ENCODE measurements at places on chromosomes 7 and 10.
A peak's percentile ranks its signal among the peaks of the same experiment; 100 is the strongest.

DNA sequence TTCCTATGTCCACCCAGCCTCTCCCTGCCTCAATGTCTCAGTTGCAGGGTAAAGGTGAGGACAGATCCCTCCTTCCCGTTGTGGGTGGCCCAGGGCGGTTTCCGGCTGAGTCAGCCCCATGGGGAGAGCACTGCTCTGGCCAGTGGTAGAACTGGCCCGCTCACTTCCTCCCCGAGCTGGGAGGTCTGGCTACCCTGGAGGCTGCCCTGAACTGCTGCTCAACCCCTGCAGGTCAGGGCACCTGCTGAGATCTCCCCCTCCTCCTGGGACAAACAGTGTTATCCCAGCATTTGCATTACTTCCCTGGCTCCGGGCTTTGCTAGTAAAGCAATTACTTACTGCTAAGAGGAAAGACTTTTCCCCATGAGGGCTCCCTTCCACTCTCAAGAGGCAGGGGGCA, 21.4 kb upstream of the IMPDH1 start:
- no peak for DNase-seq

- DNase-seq = no peak
Measured at GRCh38 chr10:77455561-77455960, 182.0 kb downstream of the KCNMA1 start.

- DNase-seq = no peak
Measured at GRCh38 chr10:43219848-43220247, 47.0 kb downstream of the RASGEF1A start.

- no peak for DNase-seq
Measured at GRCh38 chr10:9311702-9312499, 1257.4 kb downstream of the GATA3 start.

GRCh38 chr7:74453322-74454011, at the start of gene GTF2IRD1:
TSS of gene GTF2IRD1 (plus strand) at chr7:74453906. CDS start at chr7:74508081, 54,175 bp downstream.
- DNase-seq = peak; percentile 74

GRCh38 chr7:90999989-91000979, 263.9 kb upstream of the FZD1 start:
- peak; percentile 2 for DNase-seq

DNA sequence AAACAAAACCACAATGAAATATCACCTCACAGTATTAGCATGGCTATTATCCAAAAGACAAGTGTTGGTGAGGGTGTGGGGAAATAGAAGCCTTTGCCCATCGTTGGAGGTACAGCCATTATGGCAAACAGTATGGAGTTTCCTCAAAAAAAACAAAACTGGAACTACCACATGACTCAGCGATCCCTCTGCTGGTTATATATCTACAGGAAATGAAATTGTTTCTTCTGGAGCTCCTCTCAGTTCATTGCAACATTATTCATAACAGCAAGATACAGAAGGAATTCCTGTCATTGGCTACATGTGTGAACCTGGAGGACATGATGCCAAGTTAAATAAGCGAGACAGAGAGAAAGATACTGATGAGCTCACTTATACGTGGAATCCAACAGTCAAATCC, 2.4 kb upstream of the UBE3C start:
- peak; percentile 83 for DNase-seq

GRCh38 chr7:105079348-105079747, 65.3 kb downstream of the KMT2E start:
- DNase-seq = no peak

GRCh38 chr7:43906331-43907010, at the start of gene URGCP:
TSS of gene URGCP (minus strand) at chr7:43906596. CDS start at chr7:43906575, 21 bp downstream.
- peak; percentile 21 for DNase-seq

- DNase-seq = no peak
Measured at GRCh38 chr10:22588462-22588861, 125.9 kb downstream of the PIP4K2A start.

DNA sequence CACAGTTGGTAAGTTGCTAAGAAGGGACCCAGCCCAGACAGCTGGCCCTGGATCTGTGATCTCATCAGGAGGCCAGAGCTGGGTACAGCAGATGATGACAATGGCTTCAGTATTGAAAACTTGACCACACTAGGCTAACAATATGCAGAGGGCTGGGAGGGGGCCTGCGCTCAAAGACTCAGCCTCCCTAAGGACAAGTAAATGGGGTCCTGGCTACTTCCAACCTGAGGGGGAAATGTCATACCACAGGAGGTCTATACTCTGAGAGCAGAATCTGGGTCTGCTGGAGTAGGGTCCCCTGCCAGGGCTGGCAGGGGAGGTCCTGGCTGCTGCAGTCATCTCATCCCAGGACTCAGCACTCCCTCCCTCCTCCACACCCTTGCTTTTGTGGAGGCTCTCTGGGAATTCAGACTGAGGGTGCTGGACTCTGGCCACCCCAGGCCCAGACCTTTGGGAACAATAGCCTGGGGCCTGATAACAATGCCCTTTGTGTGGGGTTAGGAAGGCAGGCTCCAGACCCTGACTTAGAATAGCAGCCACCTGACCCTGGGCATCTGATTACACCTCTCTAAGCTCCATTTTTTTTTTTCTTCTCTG, 1.4 kb downstream of the FXYD4 start:
- DNase-seq = no peak

DNA sequence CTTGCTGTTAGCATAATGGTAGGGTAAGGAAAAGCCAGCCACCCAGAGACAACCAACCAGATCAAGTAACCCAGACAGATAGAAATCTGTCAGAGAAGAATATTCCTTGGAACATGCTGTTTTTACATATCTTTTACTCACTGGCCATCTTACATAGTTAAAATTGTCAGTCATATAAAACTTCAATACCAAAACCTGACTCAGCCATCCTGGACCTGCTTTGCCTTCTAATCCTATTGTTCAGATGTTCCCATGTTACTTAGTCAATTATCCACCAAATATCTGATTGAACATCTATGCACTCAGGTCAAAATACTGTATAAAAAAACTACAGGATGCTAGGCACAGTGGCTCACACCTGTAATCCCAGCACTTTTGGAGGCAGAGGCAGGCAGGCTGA, 466.5 kb upstream of the NRP1 start:
- no peak for DNase-seq

DNA sequence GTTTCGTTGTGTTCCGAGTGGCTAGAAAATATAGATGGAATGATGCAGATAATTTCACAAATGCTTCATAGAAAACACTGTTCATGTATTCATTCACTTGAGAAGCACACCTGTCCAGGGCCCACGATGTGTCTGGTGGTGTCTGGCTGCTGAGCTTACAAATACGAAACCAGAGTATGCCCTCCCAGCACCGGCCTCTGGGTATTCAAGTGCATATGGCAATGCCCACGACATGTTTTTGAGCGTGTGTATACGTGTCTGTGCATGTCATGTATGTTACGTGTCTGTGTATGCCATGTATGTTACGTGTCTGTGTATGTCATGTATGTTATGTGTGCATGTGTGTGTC, 37.9 kb downstream of the IL2RA start:
- DNase-seq = no peak

GRCh38 chr10:93542358-93542791, 24.1 kb upstream of the FFAR4 start:
- peak; percentile 9 for DNase-seq

GRCh38 chr10:89162596-89162995, 44.5 kb downstream of the CH25H start:
- no peak for DNase-seq

DNA sequence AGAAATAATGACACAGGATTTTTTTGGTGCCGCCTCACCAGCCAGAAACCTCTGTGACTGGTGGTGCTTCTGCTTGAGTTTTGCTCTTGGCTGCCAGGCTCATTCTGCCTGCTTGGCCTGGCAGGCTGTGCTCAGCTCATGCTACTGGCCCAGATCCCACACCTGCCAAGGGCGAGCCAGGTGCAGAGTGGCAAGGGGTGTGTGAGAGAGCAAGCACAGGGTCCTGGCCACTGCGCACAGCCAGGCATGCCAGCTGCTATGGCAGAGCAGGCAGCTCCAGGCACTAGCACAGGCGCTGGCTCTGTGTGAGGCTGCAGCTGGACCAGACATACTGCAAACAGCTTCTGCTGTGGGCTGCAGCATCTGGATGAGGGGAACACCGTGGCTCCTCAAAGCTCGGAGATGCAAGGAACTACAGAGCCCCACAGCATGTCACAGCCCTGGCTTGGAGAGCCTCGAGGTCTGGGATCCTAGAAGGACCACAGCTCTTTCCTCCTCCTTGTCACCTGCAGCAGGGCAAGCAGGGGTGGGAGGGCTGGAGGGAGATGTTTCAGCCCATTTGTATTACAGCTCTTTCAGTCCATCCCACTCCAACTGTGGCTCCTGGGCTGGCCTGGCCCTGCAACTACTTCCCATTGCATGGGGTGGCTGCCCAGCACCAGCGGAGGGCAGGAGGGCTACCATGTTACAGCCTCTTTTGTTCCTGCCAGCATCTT, 313.4 kb upstream of the SEMA3C start:
- no peak for DNase-seq

GRCh38 chr10:92757711-92758104, 68.0 kb downstream of the HHEX start:
- DNase-seq = no peak

- no peak for DNase-seq
Measured at GRCh38 chr7:142485617-142486226, 227.9 kb upstream of the PRSS58 start.

- no peak for DNase-seq
Measured at GRCh38 chr7:89837515-89837914, 316.8 kb upstream of the STEAP1 start.

DNA sequence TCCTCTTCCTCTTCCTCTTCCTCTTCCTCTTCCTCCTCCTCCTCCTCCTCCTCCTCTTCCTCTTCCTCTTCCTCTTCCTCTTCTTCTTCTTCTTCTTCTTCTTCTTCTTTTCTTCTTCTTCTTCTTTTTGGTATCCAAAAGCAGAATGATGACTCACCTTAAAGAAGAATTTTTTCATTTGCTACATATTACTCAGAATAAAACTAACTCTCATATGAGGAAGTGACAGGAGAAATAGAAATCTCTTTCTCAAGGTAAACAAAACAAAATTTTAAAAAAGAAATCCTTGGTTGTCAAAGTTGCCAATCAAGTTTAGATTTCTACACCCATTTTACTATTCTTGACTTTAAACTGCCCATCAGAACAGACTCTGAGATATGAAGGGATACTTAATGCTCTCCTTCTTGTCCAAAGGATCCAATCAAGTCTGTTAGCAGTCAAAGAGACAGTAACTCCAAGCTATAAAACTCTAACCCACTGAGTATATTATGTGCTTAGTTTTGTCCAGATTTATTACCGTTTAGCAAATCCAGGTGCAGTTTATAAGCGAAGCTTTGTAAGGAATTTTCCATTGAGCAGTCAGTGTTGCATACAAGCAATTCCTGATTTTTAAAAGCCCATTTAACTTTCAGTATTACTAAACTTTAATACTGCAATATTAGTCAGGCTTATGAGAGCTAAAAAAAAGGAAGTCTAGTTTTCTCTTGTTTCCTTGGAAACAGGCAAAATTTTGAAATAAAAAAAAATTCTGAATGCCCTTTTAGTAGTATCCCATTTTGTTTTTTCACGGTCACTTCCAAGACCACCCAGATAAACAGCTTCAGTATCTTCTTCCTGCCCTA, 43.1 kb upstream of the SNX13 start:
- no peak for DNase-seq

DNA sequence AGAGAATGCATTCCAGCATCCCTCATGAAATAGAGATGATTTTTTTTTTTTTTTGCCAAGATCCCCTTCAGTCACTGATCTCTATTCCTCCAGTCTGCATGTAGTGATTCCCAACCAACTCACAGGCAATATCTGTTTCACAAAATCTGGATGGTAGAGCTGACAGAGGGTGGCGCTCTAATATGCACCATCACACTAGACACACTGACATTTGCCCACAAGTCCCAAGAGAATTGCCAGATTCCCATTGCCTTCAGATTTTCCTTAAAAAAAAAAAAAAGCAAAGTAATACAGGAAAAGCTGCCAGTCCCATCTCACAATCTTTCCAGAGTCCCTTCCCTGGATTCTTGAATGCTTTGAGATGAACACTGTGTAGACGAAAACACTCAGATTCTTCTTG, 301.0 kb downstream of the SORCS1 start:
- DNase-seq = no peak

- no peak for DNase-seq
Measured at GRCh38 chr10:45453639-45454255, 79.7 kb downstream of the ALOX5 start.

DNA sequence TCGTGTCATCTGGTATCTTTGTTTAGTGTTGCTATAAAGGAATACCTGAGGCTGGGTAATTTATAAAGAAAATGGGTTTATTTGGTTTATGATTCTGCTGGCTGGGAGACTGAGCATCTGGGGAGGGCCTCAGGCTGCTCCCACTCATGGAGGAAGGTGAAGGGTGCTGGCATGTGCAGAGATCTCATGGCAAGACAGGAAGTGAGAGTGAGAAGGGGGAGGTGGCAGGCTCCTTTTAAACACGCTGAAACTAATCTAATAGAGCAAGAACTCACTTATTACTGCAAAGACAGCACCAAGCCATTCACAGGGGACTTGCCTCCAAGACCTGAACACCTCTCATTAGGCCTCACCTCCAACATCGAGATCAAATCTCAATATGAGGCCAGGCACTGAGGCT, 11.3 kb downstream of the OIT3 start:
- DNase-seq = no peak

DNA sequence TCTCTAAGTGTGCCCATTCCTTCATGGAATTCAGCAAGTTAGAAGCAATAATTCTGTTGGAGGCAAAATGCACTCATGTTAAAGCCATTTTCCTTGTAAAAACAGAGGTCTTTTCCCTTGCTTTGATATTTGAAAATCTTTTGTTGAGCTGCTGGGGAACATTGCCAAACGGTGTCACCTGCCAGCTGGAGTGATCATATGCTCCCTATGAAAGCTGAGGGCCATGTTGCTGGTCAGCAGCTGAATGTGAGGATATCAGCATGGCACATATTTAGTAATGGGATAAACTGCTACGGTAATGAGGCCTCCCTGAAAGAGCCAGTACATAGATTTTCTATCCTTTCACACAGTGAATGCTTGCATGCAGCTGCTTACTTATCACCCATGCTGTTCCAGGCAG, 224.3 kb downstream of the THSD7A start:
- no peak for DNase-seq

DNA sequence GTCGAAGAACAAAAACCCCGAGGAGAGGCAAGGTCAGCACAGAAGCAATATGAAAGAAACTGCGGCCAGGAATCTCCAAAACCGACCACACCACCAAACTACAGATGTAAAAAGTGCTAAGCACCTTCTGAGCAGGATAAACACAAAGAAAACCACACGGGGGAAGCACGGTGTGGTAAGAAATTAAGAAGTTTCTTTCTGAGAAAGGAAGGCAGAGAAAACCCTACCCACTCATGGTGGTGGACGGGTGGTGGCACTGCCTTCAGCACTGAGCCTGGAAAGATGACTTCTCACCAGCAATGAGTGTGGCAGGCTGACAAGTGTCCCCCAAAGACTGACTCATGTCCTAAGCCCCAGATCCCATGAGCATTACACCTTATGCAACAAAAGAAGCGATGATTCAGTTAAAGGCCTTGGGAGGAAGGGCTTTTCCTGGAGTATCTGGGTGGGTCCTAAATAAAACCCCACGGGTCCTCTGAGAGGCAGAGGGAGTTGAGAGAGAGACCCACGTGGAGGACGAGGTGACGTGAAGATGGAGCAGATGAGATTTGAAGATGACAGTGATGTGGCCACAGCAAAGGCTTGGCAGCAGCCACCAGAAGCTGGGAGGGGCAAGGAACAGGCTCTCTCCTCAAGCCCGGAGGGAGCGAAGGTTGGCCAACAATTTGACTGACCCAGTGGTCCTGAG, 124.9 kb downstream of the DLG5 start:
- DNase-seq = no peak

GRCh38 chr10:102007796-102008195, 48.2 kb downstream of the ARMH3 start:
- no peak for DNase-seq

Measured in fibroblast of gingiva (primary cell).